ENCODE measurements at places on chromosomes 6 and 20.
A peak's percentile ranks its signal among the peaks of the same experiment; 100 is the strongest.

- no peak for DNase-seq
Observed at GRCh38 chr6:36516559-36516958, 30.7 kb downstream of the STK38 start.

GRCh38 chr6:87487555-87487954, 14.8 kb downstream of the SLC35A1 start:
- DNase-seq = no peak

DNA sequence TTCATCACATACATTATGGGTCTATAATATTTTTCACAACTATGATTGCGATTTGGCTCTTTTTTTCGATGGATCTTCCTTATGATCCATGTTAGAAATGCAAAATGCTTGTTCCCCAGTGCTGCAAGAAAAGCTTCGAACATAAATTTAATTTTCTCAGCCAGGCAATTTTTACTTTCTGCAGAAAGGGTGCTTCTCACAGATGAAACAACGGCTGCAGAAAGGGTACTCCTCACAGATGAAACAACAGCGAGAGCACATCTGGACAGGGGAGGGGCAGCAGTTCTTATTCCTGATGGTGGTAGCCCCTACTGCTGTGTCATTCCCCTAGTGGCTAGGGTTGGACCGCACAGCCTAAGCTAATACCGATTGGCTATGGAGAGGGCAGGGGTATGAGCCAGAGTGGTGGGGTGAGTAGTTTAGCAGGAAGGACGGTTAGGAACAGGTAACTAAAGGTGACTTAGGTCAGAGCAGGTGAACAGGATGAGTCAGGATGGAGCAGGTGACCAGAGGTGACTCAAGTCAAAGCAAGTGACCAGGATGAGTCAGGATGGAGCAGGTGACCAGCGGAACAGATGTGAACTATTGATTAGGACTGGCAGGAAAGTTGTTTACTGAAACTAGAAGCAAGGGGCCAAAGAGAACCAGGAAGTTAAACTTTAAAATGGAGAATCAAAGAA, 13.4 kb upstream of the TREML4 start:
- no peak for DNase-seq

DNA sequence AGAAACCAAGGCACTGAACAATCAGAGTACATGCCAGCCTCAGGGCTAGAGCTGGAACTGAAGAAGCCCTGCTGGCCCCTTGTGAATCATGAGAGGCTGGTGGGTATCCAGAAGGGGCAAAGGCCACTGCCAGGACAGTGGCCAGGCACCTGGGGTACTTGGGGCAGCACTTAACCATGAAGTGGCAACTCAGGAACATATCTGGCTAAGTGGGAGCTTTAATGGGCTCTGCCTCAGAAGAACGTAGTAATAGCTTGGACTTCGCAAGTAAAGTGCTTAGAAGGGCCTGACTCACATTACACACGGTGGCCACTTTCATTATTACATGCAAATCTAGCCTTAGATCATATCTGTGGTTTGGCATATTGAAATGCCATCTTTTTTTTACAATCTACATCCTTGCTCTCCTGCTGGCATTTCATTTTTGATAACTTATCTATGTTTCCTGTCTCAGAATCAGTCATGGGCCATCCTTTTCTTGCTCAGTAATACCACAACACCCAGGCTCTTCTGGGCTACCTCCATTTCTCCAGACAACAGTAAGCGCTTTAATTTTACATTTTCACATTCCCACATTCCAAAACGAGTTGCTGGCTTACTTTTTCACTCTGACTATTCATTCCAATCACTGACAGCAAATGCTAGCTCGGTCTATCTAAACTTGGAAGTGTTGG, 21.6 kb downstream of the NAPB start:
- no peak for DNase-seq

DNA sequence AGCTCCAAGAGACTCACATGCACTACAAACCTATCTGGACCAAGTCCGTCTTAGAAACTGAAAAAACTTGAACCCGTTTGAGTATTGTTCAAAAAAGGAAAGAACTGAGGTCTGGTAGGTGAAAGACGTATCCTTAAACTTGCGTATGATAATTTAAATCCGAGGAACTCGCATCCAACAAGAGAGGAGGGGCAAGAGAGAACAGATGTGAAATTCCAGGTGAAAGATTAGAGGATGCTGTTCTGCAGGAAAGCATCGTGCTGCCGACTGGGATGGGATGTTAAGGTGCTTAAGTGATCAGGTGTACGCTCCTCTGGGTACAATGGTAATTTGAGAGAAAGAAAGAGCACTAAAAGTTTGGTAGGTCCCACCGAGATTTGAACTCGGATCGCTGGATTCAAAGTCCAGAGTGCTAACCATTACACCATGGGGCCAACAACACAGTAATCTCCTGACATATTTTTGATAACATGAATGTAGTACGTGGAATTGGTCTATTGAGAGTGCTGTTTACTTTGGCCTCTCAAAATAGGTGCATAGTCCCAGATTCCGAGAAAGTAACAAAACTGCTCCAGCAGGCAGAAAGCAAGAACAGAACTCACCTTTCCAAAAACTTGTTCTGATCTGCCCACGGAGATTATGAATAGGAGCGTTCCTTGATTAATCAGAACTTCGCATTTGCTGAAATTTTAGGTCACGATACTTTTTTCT, 53.5 kb upstream of the BTN3A2 start:
- peak; percentile 47 for DNase-seq

DNA sequence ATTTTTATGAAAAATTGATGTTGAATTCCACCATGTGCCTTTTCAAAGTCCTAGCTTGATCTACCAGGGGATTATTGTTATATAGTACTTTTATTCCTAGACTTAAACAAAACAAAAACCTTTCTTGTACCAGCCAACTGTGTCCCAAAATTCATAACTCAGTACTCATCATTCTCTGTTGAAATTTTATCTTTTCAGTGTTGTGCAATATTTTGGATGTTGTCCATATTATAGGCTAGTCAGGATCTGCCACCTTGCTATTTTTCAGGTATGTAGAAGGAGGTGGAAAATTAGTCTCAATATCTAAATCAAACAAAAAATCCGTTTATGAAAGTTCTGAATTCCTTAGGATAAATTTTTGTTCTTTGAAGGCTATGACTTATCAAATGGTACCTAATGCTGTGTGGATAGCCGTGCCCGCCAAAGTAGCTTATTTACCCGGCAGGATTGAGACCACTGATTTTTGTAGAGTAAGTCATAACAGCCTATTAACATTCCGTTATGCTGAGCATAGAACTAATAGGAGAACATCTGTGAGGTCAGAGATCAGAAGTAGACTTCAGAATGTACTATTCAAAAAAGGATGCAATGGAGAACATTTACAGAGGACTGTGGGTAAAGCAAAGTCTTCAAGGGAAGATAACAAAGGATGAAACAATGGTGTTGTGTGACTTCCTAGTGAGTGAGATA, 304.7 kb downstream of the SOX4 start:
- no peak for DNase-seq

DNA sequence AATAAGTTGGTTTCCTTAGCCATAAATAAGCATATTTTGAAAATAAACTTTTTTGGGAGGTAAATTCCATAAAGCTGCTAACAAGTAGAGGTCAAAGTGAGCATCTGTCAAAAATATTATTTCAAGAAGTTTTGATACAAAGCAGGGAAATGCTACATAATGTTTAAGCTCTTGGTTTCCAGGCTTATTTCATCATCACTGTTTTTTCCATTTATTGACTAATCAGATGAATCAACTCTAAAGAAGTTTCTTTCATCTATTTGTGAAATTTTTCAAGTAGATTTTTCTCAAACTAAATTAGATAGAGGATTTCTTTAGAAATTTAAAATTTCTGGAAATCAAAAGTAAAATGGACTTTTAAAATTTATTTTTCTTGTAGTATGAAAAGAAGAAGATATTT, 89.5 kb upstream of the TBX18 start:
- no peak for DNase-seq

GRCh38 chr6:38378801-38379200, 260.9 kb downstream of the BTBD9 start:
- DNase-seq = no peak

DNA sequence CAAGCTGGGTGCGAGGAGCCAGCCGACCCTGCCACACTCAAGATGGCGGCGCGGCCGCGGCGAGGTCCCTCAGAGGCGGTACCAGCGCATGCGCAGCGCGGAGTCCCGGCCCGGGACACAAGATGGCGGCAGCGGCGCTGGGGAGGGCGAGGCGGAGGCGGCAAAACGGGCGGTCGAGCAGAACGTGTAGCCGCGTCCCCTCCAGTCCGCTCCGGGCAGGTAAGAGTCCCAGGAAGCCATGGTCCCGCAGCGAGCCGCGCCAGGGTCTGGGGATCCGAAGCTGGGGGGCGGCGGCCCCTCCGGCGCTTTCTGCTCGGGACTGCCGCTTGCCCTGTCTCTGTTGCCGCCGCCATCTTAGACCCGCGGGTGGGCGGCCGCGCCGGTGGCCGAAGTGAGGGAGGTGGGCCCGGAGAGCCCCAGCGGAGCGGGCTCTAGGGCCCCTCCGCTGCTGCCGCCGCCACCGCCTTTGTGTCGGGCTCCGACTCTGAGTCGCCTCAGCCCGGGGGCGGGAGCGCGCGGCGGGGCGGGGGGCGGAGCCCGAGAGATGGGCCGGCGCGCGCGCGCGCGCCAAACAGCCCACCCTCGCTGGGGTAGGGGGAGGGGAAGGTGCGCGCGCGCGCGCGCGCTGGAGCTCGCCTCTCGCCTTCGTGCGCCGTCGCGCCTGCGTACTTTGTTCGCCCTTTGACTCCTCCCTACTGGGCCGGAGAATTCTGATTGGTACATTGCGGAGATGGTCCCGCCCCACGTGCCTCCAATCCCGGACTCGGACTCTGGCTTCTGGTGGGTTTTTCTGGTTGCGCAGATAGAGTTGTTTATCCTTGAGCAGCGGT, at the start of gene PCIF1:
Gene PCIF1, plus strand, starts transcription at position 98 of the 830 bp plus-strand sequence. CDS start 4,317 bp downstream, outside the sequence.
- DNase-seq = peak; percentile 97

Measured in GM06990 (cell line).